Ovary (tissue), 10 donors: ENCODE measurements at places on chromosomes 7 and 10. TPM values are rescaled to one million over a fixed set of nuclear protein-coding genes. Genes with fewer than 3 reads are reported as not detected.

Gene PNLIPRP3
- not detected for total RNA-seq

Gene CYP17A1
- total RNA-seq: 11.5 TPM

Gene FAM131B
- 0.48 TPM for total RNA-seq

DNA sequence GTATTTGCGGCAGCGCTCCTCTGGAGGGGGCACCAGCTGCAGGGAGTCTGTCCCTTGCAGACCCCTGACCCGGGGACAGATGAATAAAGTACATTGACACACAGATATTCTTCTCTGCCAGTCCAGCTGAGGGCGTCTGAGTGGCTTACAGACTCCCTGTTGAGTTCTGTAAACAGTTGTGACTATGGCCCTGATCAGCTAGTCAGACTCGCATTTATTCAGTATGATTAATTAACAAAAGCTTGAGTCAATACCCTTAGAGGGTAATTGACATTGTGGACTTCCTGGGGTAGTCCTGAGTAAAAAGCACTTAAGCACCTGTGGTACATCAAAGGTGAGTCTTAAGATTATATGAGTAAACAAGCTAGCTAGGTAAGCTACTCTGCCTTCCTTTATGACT lies 21.0 kb downstream of the ANKRD30A start:
- no peaks in the 10 kb centered on the region for H3K4me1 ChIP-seq
- DNase-seq: no peak
- no peak overlapping the region for H3K27ac ChIP-seq
- H3K36me3 ChIP-seq: no peaks in the 10 kb centered on the region

- H3K36me3 ChIP-seq: no peaks in the 10 kb centered on the region
- H3K27ac ChIP-seq: no peak overlapping the region
- H3K4me3 ChIP-seq: no peak overlapping the region
- H3K27me3 ChIP-seq: no peaks in the 10 kb centered on the region
Observed at GRCh38 chr7:112143582-112143981, 62.6 kb downstream of the DOCK4 start.

DNA sequence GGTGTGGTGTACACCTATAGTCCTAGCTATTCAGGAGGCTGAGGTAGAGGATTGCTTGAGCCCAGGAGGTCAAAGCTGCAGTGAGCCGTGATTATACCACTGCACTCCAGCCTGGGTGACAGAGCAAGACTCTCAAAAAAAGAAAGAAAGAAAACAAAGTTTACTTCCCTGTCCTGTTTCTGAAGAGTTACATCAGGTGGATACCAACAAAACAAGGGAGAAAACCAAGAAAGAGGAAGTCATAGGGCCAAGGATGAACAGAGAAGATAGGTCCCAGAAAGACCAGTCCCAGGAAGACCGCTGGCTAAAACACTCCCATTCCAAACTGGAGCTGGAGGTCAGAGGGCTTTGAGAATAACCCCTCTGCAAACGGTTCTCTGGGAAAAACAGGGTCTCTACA lies 13.5 kb downstream of the MACROH2A2 start:
- no peak overlapping the region for H3K4me3 ChIP-seq
- H3K4me1 ChIP-seq: no peaks in the 10 kb centered on the region
- no peak for DNase-seq
